ENCODE measurements at places on chromosomes 11 and 22.

- DNase-seq: no peak
Observed at GRCh38 chr11:83835423-83835822, 549.3 kb upstream of the CCDC90B start.

GRCh38 chr11:74669211-74670160 is 61.7 kb downstream of the CHRDL2 start:
- DNase-seq: no peak

- no peak for DNase-seq
Observed at GRCh38 chr22:45458532-45458931, 44.2 kb upstream of the FBLN1 start.

GRCh38 chr11:103923451-103923931 is 112.9 kb upstream of the DDI1 start:
- DNase-seq: no peak

GRCh38 chr11:128955636-128956035 is 13.0 kb upstream of the TP53AIP1 start:
- no peak for DNase-seq

DNA sequence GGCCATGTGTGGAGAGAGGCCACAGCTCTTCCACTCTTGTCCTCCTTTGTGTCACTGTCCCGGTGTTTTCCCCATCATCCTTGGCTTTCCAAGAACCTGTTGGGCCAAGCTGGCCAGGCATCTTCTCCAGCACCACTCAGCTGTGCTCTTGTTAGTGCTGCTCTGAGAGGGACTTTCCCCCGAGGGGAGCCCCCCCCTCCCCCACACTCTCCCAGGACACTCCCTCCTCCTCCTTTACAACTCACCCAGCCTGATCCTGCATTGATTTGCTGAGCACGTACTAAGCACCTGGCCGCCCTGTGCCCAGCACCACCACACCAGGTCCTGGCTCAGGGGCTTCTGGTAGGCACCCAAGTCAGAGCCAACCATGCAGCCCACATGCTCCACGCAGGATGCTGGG is 13.2 kb downstream of the TP53AIP1 start:
- DNase-seq: no peak

DNA sequence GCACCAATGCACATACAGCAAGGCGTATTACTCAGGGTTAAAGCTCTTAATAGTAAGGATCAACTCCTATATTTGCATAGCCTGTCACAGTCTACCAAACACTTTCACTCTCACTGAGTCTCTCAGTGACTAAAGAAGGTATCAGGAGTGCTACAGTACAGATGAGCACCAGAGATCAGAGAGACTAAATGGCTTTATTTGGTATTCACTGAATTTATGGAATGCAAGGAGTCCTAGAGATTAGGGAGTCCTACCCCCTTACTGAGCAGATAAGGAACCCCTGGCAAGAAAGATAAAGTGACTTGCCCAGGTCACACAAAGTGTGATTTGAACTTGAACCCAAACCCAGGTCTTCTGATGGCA is 396.4 kb upstream of the CCDC90B start:
- DNase-seq: no peak

DNA sequence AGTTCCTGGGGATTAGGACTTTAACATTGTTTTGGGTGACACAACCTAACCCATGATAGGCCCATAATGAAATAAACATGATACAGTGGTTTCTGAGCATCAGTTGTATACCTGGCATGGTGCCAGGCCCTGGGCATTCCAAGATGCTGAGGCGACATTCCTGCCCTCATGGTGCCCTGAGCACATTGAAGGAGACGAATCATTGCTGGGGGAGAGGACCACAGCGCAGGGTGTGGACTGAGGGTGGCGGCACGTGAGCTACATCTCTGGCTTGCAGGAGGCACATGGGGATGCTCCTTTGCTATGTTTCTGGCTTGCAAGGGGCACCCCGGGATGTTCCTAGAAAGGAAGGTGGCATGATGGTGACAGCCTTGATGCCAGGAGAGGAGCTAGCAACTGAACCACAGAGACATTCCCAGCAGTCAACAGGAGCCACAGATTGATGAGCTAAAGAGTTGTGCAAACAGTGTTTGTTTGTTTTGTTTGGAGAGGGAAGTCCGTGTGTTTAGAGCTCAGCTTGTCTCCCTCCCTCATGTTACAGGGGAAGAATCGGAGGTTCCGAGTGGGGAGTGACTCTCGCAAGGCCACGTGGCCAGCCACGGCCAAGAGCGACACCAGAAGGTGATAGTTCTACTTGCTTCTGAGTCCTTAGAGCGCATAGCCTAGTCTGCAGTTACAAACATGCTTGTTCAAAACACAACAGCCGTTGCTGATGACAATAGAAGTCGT is 106.4 kb downstream of the MIAT start:
- DNase-seq: peak; percentile 34

DNA sequence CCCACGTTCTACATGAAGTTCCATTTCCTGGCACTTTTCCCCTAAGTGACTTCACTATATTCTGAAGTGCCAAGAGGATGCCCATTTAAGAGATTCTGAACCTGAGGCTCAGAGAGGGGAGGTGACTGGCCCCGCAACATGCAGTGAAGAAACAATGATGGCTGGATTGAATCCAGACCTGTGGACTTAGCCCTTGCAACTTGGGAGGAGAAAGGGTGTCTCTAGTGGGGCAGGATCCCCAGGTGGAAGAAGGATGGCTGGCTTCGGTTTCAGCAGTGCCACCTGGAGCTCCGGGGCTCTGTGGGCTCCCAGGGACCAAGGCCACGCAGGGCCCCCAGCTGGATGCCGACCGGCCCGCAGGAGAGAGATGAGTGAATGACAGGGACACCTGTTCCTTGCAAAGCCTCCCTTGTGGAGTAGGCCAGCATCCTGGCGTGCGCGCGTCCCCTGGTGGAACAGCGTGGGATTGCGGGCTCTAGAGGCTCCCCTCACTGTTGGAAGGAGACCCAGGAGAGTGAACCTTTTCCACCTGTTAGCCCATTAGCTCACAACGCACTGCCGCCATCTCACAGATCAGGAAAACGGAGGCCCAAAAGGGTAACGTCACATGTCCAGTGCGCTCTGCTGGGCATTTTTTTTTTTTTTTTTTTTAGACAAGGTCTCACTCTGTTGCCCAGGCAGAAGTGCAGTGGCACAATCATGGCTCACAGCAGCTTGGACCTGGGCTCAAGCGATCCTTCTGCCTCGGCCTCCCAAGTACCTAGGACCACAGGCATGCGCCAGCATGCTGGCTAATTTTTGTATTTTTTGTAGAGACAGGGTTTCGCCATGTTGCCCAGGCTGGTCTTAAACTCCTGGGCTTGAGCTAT is 104.7 kb downstream of the KIAA1671 start:
- DNase-seq: no peak

DNA sequence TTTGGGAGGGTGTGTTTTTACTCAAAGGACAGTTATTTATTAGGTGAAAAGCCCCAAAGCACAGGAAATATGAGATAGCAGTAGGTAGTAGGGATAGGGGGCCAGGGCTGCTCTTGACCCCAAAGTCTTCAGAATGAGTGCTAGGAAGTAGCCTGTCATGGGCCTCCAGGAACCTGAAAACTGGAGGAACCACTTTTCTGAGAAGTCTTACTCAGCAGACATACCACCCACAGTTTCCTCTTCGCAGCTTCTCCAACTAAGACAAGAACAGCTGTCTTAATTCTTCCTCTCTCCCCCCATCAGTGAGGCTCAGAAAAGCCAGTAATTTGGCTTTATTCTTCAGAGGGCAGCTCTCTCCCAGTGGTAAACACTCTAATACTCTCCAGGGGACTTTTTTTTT is 84.0 kb upstream of the CTSC start:
- no peak for DNase-seq

DNA sequence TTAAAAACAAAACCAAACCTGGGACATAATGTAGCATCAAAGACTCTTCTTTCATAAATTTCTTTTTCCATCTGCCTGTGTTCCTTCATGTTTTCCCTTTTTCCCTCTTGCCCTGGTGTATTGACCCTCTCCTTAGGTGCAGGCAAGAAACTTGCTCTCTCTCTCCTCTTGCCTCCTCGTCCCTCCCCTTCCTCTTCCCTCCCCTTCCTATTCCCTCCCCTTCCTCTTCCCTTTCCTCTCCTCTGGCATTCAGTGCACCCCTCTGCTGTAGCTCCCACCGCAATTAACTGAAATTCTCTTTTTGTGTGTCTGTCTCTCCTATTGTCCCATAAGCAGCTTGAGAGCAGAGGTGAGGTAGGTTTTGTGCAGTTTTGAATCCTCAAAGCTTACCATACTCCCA is 49.9 kb downstream of the CSF2RB start:
- DNase-seq: no peak

DNA sequence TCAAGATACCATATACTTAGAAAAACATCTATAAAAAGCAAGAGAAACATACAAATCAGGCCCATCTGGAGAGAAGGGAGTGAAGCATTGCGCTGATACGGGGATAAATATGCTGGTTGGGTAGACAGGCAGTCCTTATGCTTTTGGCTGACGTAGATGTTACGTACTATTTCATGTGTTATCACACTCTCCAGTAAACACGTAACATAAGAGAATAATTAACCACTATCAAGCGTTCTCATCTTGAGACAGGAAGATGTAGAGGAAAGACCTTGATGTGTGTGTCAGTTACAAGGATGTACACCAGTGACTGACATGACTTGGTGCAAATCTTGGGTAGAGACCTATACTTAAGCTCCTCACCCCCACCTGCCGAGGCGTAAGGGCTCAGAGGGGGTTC is 86.7 kb upstream of the PRODH start:
- DNase-seq: no peak

DNA sequence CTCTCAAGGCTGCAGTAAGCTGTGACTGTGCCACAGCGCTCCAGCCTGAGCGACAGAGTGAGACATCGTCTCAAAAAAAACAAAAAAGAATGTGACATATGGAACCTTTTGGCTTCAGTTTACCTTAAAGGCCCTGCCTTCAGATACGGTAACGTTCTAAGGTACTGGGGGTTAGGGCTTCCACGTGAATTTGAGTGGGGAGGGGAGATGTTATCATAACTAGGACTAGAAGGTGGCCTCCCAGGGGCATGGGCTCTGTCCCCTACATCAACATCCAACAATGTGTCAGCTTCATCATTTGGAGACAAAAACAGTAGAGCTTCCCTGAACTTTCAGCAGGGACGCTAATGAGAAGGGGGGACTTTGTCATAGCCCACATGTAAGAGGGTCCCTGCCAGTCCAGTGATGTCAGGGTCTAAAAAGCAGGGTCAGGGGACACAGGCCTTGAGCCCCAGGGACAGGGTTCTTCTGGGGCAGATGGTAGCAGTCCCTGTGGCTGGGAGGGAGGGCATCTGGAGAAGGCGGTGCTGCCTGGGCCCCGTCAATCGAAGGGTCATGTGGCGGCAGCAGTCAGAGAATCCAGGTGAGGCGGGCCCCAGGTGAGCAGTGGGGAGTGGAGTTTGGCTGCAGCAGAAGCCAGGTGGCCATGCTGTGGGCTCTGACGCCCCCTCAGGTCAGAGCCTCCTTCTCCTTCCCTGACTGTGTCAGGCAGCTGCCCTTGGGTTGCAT is 79.8 kb downstream of the BCR start:
- DNase-seq: no peak

DNA sequence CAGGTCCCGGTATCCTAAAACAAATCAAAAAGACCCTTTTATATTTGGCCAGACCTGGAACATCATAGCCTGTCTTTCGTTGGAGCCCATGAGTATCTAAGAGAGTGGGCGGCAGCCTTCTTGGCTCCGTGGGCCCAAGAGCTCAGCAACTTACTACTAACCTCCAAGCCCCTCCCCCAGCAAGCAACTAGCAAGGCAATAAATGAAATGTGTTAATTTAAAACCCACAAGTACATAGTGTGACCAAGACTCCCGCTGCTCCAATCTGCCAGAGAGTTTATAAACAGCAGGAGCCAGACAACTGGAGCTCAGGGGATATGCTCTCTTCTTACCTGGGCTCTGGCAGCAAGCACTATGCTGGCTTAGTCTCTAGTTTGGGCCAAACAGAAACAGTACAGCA is 40.8 kb upstream of the CYP2D6 start:
- DNase-seq: no peak

DNA sequence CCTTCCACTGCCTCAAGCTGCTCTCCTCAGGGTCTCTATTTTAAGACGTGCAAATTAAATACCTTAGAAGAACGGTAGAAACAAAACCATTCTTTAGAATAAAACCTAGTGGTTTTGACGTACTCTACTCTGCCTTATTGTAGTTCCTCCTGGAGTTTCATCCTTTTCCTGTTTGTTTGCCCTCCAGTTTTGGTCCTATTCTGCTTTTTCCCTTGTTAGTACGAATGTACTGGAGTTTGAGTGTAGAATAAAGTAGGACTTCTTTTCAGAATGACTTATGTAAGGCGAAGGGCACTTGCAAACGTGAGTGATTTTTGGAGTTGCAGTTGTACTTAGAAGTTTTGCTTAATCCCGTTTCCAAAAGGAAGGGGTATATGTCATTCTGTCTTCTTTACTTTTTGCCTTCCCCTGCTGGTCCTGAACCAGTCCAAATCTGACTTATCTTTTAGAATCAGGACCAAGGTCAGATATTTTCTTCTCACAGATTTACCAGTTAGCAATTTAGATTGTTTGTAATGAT is 1.4 kb downstream of the SIK2 start:
- no peak for DNase-seq

GRCh38 chr11:9947231-9947864 is 283.5 kb downstream of the SWAP70 start:
- DNase-seq: no peak

GRCh38 chr11:105720096-105720495 is 110.2 kb downstream of the GRIA4 start:
- DNase-seq: no peak

GRCh38 chr11:72969894-72970335 is 155.7 kb downstream of the ATG16L2 start:
- DNase-seq: peak; percentile 66

- no peak for DNase-seq
Observed at GRCh38 chr22:19843107-19843856, 11.4 kb downstream of the GNB1L start.

DNA sequence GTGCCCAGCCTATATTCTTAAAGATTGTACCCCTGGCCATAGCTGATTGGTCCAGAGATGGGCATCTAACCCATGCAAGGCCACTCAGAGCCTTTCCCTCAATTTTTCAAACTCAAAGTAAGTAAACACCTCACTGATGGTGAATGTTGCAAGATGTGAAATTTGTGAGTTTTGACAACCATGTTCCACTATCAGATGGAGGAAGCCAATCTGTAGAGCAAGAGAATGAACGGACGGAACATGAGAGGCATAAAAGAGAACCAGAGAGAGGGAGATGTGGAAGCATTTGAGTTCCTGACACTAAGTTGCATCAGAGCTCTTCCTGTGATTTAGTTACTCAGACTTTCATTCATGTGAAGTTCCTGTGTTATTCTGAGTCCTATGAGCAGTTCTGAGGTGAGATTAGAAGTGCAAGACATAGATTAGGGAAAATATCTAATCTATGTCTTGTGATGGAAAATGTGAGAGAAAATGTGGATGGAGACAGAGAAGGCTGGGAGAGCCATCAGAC is 73.3 kb downstream of the PRSS23 start:
- DNase-seq: no peak

- DNase-seq: no peak
Observed at GRCh38 chr22:25655371-25655935, 86.5 kb upstream of the MYO18B start.

Data from fibroblast of skin of left quadriceps (primary cell).